Osteoblast (primary cell): ENCODE measurements at places on chromosomes 7 and 10. TPM values are rescaled to one million over a fixed set of nuclear protein-coding genes. Genes with fewer than 3 reads are reported as not detected.
A peak's percentile ranks its signal among the peaks of the same experiment; 100 is the strongest.

CXCL12 gene
- 288 and 358 TPM in 2 replicates for total RNA-seq

- H3K4me1 ChIP-seq = no peaks in the 10 kb centered on the region
- no peak overlapping the region for H3K4me3 ChIP-seq
- H3K27me3 ChIP-seq = no peaks in the 10 kb centered on the region
- DNase-seq = no peak
- H3K36me3 ChIP-seq = no peaks in the 10 kb centered on the region
- no peak overlapping the region for H3K27ac ChIP-seq
Measured at GRCh38 chr10:127849224-127849623, 43.5 kb downstream of the CLRN3 start.

- no peak overlapping the region for H3K27ac ChIP-seq
- peaks cover 89% of the 10 kb centered on the region for H3K36me3 ChIP-seq
- no peak for DNase-seq
- H3K4me3 ChIP-seq = no peak overlapping the region
- no peaks in the 10 kb centered on the region for H3K4me1 ChIP-seq
- H3K27me3 ChIP-seq = no peaks in the 10 kb centered on the region
Measured at GRCh38 chr10:74103560-74104258, 46.9 kb downstream of the AP3M1 start.

DNA sequence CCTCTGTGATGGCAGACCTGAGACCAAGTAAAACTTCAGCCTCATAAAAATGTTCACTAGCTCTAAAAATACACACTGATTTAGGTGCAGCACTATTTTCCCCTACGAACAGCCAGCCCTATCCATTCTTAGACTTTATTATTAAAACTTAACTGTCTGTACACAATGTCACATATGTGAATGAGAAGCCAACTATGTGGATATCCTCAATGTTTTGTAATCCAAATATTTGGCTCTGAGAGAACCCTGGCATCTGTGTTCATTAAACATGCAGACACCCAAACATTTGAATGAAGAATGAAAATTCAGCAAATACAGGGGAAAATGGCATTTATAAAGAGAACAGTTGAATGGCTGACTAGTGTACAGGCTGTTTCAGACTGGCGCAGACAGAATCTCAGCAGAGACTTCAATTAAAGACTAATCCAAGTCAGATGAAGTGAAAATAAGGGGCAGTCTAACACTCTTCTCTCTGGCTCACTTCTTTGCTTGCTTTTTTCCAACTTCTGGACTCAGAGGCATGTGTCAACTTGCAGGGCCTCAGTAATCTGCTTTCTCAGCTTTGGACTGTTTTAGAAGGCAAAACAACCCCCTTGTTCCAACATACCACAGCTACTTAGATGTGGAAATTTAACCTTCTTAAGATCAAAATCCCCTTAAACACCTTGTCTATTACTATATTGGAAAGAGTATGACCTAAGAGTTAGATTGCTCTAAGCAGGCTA lies 47.4 kb upstream of the FAM180A start:
- H3K27me3 ChIP-seq = no peaks in the 10 kb centered on the region
- DNase-seq = no peak
- H3K4me3 ChIP-seq = no peak overlapping the region
- peaks cover 3% of the 10 kb centered on the region for H3K4me1 ChIP-seq

GRCh38 chr7:155741805-155742204 lies 70.5 kb downstream of the SHH start:
- no peaks in the 10 kb centered on the region for H3K4me1 ChIP-seq
- no peak overlapping the region for H3K4me3 ChIP-seq
- H3K27ac ChIP-seq = no peak overlapping the region
- peaks cover 65% of the 10 kb centered on the region for H3K36me3 ChIP-seq
- DNase-seq = no peak

DNA sequence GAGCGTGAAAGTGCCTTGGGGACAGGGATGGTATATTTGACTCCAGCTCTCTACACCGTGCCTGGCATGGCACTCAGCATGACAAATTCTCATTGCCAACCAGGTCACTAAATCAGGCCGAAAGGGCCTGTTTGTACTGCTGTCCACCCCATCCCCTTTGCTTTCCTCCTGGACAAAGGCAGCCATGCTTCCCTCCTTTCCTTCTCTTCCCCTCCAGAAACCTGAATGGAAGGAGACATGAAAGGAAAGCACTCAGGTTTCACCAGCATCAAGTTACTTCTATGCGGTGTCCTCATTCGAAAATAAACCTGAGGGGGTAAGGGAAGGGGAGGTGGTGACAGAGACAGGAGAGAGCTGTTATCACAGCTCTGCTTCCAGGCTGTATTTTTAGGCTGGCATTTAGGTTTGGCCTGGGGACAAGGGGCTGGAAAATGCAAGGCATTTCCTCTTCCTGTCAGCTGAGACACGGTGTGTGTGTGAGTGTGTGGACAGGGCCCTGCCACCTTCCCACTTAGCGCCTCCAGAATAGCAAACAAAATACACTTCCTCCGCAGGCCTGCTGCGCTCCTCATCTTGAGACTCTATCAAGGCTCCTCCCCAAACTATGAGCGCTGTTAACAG lies 79.9 kb upstream of the COL13A1 start:
- no peak overlapping the region for H3K4me3 ChIP-seq
- H3K36me3 ChIP-seq = no peaks in the 10 kb centered on the region
- peaks cover 19% of the 10 kb centered on the region for H3K27me3 ChIP-seq
- no peaks in the 10 kb centered on the region for H3K4me1 ChIP-seq
- peak; percentile 29 for DNase-seq

BEND7 gene
- 9.0 and 10.6 TPM in 2 replicates for total RNA-seq

DNA sequence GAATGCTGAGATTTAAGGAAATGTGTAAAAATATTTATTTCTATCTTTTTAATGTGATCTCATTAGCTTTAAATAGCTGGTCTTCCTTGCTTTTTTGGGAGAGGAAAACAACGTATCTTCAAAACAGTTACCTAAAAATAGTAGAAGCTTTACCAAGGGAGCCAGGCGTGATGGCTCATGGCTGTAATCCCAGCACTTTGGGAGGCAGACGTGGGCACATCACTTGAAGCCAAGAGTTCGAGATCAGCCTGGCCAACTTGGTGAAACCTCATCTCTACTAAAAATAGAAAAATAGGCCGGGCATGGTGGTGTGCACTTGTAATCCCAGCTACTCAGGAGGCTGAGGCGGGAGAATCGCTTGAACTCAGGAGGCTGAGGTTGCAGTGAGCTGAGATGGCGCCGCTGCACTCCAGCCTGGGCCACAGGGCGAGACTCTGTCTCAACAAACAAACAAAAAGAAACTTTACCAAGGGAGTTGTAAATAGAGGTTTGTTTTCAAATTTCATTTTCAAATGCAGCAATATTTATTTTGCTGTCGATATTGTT lies 48.4 kb upstream of the ITGB1 start:
- H3K27ac ChIP-seq = peak overlapping the region; percentile 97
- H3K27me3 ChIP-seq = no peaks in the 10 kb centered on the region
- H3K4me1 ChIP-seq = peaks cover 52% of the 10 kb centered on the region
- H3K4me3 ChIP-seq = no peak overlapping the region
- DNase-seq = no peak
- no peaks in the 10 kb centered on the region for H3K36me3 ChIP-seq

- no peaks in the 10 kb centered on the region for H3K36me3 ChIP-seq
- no peak overlapping the region for H3K27ac ChIP-seq
- H3K4me1 ChIP-seq = no peaks in the 10 kb centered on the region
- DNase-seq = peak; percentile 11
- H3K4me3 ChIP-seq = no peak overlapping the region
- H3K27me3 ChIP-seq = peaks cover 14% of the 10 kb centered on the region
Measured at GRCh38 chr7:129160161-129160905, 15.8 kb downstream of the TSPAN33 start.

- H3K4me3 ChIP-seq = no peak overlapping the region
- no peaks in the 10 kb centered on the region for H3K27me3 ChIP-seq
- no peaks in the 10 kb centered on the region for H3K4me1 ChIP-seq
- H3K36me3 ChIP-seq = no peaks in the 10 kb centered on the region
Measured at GRCh38 chr7:104528142-104528541, 199.7 kb downstream of the LHFPL3 start.

TFEC gene
- total RNA-seq = under 0.01 and 0.36 TPM in 2 replicates

- no peak for DNase-seq
- no peaks in the 10 kb centered on the region for H3K36me3 ChIP-seq
Measured at GRCh38 chr7:12256090-12256489, 45.0 kb downstream of the TMEM106B start.

PNLIPRP2 gene
- not detected in 2 replicates for total RNA-seq

CPA4 gene
- 18.6 and 28.2 TPM in 2 replicates for total RNA-seq

NEUROD6 gene
- total RNA-seq = not detected in 2 replicates

SLC39A12 gene
- not detected in 2 replicates for total RNA-seq

SRRM3 gene
- total RNA-seq = 0.29 and 0.36 TPM in 2 replicates

- H3K4me1 ChIP-seq = peaks cover 10% of the 10 kb centered on the region
- H3K27me3 ChIP-seq = no peaks in the 10 kb centered on the region
- no peaks in the 10 kb centered on the region for H3K36me3 ChIP-seq
- H3K27ac ChIP-seq = no peak overlapping the region
- H3K4me3 ChIP-seq = no peak overlapping the region
Measured at GRCh38 chr10:43958964-43959363, 310.3 kb upstream of the ZNF32 start.

DNA sequence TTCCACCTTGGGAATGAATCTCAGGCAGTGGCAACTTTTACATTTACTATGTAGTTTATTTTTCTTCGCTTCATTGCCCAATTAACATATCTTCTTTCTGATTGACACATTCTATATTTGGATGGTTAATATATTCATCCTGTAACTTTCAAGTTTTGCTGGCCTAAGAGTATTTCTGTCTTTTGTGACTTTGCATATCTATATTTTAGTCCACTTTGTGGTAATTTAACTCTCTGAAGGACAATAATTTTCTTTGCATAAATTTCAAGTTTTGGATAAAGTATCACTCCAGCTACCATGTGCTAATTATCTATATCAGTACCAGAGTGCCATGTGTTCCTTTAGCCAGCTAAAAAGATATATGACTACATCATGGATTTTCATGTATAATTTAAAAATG lies 151.5 kb upstream of the KAT6B start:
- no peak for DNase-seq
- H3K4me1 ChIP-seq = no peaks in the 10 kb centered on the region
- no peak overlapping the region for H3K4me3 ChIP-seq
- peaks cover 2% of the 10 kb centered on the region for H3K36me3 ChIP-seq
- H3K27ac ChIP-seq = no peak overlapping the region

OR13A1 gene
- total RNA-seq = under 0.01 TPM in 1 of 2 replicates, not detected in the other

DNA sequence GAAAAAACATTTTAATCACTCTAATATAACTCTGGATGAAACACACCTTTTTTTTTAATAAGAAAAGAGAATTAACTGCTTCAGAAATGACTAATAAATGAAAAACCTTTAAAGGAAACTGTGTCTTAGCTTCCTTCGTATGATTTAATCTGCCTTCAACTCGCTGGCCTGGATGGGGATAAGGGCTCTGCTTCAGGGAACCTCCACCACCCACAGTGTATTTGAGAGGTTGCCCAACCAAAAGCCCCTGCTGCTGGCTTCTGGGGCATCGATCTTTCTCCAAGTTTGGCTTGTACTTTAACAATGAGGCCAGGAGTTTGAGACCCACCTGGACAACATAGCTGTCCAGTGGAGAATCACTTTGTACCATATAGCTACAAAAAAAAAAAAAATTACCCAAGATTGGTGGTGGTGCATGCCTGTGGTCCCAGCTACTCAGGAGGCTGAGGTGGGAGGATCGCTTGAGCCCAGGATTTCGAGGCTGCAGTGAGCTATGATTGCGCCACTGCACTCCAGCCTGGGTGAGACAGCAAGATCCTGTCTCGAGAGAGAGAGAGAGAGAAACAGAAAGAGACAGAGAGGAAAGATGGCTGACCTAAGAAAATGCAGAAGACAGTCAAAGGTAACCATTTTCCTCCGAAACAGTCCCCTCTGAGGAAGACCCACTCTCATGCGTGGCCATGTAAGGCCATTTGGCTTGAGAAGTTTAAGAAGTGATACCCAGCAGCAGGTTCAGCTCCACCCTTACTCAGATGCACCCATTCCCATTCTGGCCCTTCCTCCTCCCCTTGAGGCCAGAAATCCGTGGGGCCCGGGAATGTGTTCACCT lies 13.6 kb upstream of the LIMK1 start:
- DNase-seq = peak; percentile 85
- no peak overlapping the region for H3K27ac ChIP-seq
- no peak overlapping the region for H3K4me3 ChIP-seq
- no peaks in the 10 kb centered on the region for H3K27me3 ChIP-seq

HTR7 gene
- total RNA-seq = 9.8 and 12.4 TPM in 2 replicates

DNA sequence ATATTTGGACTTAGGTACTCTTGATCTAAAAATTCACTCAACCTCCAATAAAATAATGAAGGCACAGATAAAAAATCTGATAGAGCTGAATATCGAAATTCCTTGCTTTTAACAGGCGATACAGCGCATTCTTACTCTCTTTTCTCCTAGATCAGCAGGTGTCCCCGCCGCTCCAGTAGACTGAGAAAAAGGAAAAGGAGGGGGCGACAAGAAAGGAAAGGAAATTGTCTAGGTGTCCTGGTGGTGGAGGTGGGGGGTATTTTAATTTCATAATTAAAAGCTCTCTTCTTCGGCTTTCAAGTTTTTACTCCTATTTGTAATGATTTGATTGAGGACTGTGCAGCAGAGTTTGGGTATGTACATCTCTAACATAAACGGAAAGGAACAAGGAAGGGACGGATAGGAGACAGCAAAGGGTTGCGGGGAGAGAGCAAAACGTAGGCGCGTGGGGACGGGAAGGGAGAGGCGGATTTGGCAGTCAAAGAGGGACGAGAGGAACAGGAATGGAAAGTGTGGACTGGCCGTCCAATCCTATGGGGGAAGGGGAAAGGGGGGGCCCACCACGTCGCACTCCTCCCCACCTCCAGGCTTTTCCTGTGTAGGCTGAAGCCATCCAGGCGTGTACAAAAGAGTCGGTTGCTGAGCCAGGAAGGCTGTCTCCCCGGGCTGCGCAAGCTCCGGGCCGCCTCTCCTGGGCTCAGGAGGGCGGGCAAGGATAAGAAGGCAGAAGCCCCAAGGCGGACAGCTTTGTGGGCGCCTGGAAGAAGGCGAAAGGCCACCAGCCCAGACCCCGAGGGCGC lies 875 bp upstream of the HECTD2 start:
- H3K27me3 ChIP-seq = no peaks in the 10 kb centered on the region
- DNase-seq = peak; percentile 97
- H3K4me1 ChIP-seq = peaks cover 18% of the 10 kb centered on the region
- H3K27ac ChIP-seq = peak overlapping the region; percentile 96
- H3K36me3 ChIP-seq = no peaks in the 10 kb centered on the region

LBX1 gene
- not detected in 2 replicates for total RNA-seq

CASTOR2 gene
- total RNA-seq = 17.0 and 24.8 TPM in 2 replicates

GRCh38 chr7:123366626-123367025 lies 166.9 kb upstream of the SLC13A1 start:
- H3K27me3 ChIP-seq = no peaks in the 10 kb centered on the region
- no peak overlapping the region for H3K27ac ChIP-seq
- no peaks in the 10 kb centered on the region for H3K4me1 ChIP-seq
- no peaks in the 10 kb centered on the region for H3K36me3 ChIP-seq
- no peak overlapping the region for H3K4me3 ChIP-seq
